Left renal cortex interstitium (tissue), 4 donors: ENCODE measurements at places on chromosomes 5 and 9. TPM values are rescaled to one million over a fixed set of nuclear protein-coding genes. Genes with fewer than 3 reads are reported as not detected.

HAPLN1 gene
- polyA plus RNA-seq = 3.9 TPM

MARCHF6 gene
- polyA plus RNA-seq = 224 TPM

CDH6 gene
- 53.5 TPM for polyA plus RNA-seq

- no peak for DNase-seq
These were observed 117.1 kb upstream of the WWC1 start for GRCh38 chr5:168174376-168174775.

- DNase-seq = no peak
These were observed 37.3 kb downstream of the COL5A1 start for GRCh38 chr9:134678666-134679443.

DNA sequence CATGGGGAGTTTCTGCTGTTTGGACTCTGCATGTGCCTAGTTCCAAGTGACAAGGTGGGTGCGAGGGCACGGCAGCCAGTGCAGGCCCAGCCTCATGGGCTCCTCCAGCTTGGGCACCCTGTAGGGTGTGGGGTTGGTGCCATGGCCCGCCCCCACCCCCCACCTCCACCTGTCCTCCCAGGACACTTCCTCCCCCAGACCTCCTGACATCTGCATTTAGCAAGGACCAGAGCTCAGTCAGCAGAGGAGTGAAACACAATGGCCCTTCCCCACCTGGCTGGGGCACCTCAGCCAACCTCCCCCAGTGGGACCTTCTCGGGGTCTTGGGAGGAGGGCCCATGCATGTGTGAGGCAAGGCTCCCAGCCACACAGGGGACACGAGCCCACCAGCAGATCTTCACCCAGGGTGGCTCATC lies 1.9 kb upstream of the NKD2 start:
- DNase-seq = no peak

- DNase-seq = no peak
These were observed 41.1 kb downstream of the FGF1 start for GRCh38 chr5:142644640-142645361.
